Activated T-cell treated with anti-CD3 and anti-CD28 coated beads, Interleukin-2, amount 50 U/mL, for 48 hours (primary cell): ENCODE measurements at places on chromosomes 16 and 17.

- no peak for DNase-seq
Measured at GRCh38 chr17:15464231-15464985, 3.0 kb downstream of the CDRT4 start.

- no peak for DNase-seq
Measured at GRCh38 chr17:76879254-76879653, 11.1 kb downstream of the MGAT5B start.

DNA sequence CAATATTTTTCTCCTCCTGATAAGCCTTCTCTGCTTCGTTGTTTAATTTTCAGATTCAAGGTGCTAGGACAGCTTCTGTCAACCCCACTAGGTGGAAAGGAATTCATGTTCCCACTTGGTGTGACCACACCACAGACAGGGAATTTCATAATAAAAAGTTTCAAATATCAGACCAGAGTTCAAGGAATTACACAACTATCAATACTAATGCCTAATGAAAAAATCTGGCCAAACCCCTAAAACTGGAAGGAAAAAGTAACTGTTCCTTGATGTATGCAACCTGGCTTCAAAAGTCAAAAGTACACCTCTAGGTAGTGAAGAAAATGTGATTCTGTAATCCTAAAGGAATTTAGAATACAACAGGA, 87.8 kb upstream of the CORO6 start:
- no peak for DNase-seq

- DNase-seq: no peak
Measured at GRCh38 chr17:3221850-3222249, 14.4 kb downstream of the OR1A1 start.
